ENCODE measurements at places on chromosomes 6 and 20.

DNA sequence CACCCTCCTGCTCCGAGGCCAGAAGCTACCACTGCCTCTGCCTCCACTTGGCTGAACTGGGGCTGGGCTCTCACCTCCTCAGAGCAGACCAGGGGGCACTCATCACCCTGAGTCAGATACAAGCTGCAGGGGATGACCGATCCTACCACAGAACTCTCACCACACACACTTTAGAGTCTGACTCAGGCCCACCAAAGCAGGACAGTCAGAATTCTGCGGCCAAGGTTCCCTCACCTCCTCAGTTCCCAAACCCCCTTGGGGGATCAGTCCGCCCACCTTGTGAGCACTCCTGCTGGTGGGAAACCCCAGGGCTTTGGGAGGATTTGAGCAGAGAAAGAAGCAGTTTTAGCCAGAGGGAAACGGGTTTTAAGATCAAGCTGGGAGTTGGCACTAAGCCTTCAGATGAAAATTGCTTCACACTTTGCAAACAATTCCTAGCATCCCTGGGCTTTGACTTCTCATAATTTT is 587.8 kb upstream of the JAG1 start:
- no peak for DNase-seq

DNA sequence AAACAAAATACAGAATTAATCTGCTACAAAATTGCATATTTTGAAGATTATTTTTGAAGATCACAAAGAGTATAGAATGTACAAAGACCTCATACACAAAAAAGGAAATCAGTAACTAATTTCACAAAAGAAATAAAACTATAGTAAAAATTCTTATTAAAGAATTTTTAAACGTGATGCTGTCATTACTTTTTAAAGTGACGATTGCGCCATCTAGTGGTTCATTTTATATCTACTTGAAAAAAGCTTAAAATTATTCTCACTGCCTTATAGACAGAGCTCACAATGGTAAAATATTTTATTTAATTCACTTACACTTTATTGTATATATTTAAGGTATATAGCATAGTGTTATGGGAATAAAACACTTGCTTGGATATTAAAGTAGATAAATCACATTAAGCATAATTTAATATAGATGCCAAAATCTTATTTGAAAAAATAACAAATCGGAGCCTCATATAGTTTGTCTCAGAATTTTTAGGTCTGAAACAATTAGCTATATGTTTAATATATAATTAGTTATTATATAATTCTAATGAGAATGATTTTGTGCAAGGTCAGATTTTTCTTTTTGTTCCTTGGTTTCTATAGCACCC is 128.8 kb downstream of the PHF3 start:
- peak; percentile 38 for DNase-seq

GRCh38 chr20:46833360-46833759 is 61.3 kb upstream of the EYA2 start:
- DNase-seq = no peak

GRCh38 chr6:101513181-101513580 is 119.7 kb downstream of the GRIK2 start:
- DNase-seq = no peak

GRCh38 chr20:21515300-21516179 is 1.7 kb upstream of the NKX2-2 start:
- DNase-seq = no peak

DNA sequence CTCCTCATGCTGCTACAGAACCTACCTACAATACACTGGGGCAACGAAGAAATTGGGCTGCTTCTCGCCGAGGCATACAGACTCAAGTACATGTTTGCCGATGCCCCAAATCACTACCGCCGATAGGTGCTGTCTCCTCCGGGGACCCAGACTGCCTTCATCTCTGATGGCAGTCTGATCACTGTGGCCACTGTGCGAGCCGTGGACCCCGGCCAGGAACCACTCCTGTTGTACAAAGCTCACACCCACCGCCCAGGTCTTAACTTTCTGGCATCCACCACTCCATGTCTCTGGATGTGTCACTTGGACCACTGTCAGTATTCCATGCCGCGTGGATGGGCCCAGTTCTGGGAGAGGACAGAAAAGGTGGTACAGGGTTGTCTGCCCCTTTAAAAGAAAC is 22.7 kb upstream of the RNF8 start:
- DNase-seq = no peak

DNA sequence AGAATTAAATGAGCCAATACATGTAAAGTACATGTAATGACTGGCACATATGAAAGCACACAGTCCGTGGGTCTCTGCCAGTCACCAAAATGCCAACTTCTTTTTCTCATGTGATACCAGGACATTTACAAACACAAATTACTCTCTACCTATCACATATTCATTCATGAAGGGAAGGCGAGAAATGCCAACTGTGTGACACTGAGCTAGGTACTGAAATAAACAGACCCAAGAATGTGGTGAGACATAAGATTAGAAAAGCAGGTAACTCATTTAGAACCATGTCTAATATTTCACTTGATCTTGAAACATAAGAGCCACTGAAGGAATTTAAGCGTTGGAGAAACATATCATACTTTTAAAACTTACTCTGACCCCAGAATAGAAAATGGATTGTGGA is 41.4 kb downstream of the HBS1L start:
- DNase-seq = no peak

DNA sequence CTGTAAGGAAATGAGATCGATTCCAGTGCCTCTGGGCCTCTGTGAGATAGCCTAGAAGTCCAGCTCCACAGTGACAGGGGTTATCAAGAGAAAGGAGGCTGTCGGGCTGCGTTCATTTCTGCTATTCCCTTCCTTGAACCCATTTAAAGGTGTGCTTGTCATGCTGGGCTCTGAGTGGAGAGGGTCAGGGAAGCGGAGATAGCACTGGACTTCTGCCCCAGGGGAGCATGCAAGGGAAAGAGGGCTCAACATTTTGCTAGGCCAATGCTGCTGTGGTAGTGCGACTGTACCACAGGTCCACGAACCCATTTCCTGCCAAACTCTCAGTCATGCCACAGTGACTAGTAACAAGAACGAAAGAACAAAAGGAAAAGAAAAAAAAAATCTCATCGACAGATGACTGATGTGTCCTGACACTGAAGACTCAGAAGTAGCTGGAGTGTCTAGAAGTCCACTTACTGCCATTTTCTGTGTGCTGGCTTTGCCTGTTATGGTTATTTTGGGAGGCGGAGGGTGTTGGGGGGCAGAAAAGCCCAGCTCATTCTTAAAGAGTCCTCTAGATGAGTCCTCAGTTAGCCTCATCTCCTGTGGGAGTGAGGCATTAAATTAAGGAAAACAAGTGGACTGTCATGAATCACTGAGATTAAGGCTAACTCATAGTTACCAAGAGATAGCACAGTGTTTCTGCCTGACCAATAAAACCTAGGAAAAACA is 8.1 kb downstream of the NEDD9 start:
- no peak for DNase-seq

- no peak for DNase-seq
Observed at GRCh38 chr6:46015119-46015968, at the start of gene CLIC5. TSS of gene CLIC5 (minus strand) at chr6:46015860. CDS start at chr6:46015542, 318 bp downstream.

GRCh38 chr6:79077715-79078074 is 359 bp downstream of the PHIP start:
- no peak for DNase-seq
